ENCODE measurements at places on chromosomes 12 and 14. TPM values are rescaled to one million over a fixed set of nuclear protein-coding genes. Genes with fewer than 3 reads are reported as not detected.

Gene LYZ
- polyA plus RNA-seq: 11.5 TPM

Gene PZP
- 2.6 TPM for polyA plus RNA-seq

Gene SDR9C7
- not detected for polyA plus RNA-seq

Gene MDGA2
- polyA plus RNA-seq: 0.22 TPM

Gene PARPBP
- 0.87 TPM for polyA plus RNA-seq

Gene SAMD15
- polyA plus RNA-seq: not detected

All from liver (tissue), 10 donors.